Suppressor macrophage treated with lipopolysaccharide for 4 hours (primary cell): ENCODE measurements at places on chromosomes 2 and 18.

DNA sequence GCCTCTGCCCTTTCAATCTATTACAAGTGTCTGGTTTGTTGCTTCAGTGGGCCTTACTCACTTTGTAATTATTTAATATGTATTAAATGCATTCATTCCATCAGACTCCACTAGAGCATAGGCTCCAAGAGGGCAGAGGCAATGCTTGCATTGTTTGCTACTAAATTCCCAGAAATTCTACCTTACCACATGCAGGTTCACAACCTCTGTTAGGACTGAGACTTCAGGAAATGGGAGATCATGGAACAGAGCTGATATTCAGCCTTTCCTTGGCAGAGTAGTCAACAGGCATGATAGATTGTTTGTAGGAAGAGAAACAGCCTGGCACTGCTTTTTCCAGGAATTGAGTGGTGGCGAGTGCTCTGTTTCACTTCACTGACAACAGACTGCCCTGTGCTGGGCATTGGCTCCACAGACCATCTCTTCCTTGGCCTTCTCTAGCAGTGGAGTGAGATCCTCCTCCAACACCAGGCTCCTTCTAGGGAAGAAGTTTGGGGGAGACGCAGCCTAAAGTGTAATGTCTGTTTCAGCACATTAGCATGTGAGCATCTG lies 6.2 kb upstream of the MATN3 start:
- DNase-seq, result no peak

DNA sequence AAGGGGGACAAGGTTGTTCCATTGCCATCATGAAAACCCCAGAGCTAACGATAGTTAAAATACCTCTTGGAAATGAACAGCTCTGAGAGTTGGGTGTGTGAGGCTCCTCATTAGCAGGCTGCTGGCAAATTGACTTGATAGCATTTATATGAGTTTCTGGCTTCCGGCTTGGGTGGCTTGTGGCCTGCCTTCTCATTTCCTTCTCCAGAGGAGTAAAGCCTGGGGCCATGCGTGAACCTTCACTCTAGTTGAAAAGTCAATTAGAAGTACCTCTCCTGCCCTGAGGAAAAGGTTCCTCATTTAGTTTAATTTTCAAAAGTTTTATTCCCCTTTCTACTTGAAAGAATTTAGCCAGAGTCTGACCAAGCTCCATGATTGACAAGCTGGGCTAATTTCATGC lies 67.1 kb downstream of the MGAT5 start:
- no peak for DNase-seq

DNA sequence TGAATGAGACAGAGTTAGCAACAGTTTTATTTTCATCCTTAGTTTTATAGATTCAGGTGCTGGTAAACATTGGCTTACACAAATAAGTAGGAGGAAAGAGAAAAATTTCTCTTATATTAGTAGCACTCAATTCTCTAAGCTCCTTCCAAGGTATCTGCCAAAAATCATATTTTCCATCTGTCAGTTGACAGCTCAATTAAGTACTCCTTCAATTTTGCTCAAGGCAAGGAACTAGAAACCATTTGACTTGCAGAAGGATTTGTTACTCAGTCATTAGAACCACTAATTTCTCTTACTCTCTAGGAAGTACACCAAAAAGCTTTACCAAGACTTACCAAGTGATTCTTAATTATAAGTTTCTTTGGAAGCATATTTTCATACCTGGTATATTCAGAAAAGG lies 101.4 kb upstream of the ATP8B1 start:
- DNase-seq, result no peak

- no peak for DNase-seq
Observed at GRCh38 chr18:4203568-4204437, 251.3 kb downstream of the DLGAP1 start.

- DNase-seq, result no peak
Observed at GRCh38 chr2:43343573-43344304, 117.3 kb upstream of the ZFP36L2 start.

DNA sequence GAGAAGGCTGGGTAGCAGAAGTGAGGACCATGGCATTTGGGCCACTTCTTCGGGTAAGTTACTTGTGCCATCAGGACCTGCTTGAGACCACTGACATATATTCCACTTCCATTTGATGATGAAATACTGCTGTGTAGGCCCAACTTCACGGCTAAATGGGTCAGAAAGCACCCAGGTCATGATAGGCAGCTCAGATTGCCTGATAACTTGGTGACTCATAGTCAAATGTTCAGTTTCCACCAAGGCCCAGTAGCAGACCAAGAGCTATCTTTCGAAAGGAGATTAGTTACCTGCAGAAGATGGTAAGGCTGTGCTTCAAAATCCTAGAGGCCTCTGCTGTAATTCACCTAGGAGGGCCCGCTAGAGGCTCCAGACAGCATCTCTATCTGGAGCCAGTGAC lies 31.8 kb upstream of the MEX3C start:
- DNase-seq, result no peak

DNA sequence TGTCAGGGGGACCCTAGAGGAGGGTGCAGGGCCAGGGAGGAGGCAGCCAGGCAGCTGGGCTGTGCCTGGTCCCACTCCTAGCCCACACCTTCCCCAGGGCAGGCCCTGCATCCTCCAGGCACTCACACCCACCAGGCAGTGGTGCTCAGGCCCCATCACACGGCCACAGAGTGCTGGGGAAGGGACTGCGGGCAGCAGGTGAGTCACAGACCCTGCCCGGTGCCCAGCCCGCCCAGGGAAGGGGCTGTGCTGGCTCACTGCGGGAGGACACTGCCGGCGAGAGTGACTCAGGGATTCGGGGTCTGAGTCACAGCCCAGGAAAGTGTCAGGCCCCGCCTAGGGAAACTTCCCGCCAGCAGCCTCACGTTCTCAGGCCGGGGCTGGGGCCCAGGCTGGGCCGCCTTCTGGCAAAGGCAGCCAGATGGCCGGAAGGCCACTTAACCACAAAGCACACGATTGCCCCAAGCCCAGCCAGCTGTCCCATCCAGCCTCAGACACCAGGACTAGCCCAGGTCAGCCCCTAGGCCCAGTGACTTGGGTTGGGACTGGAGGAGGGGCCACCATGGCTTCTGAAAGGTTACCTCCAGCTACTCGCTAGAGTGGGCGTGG lies 42.2 kb downstream of the BIN1 start:
- peak; percentile 98 for DNase-seq

DNA sequence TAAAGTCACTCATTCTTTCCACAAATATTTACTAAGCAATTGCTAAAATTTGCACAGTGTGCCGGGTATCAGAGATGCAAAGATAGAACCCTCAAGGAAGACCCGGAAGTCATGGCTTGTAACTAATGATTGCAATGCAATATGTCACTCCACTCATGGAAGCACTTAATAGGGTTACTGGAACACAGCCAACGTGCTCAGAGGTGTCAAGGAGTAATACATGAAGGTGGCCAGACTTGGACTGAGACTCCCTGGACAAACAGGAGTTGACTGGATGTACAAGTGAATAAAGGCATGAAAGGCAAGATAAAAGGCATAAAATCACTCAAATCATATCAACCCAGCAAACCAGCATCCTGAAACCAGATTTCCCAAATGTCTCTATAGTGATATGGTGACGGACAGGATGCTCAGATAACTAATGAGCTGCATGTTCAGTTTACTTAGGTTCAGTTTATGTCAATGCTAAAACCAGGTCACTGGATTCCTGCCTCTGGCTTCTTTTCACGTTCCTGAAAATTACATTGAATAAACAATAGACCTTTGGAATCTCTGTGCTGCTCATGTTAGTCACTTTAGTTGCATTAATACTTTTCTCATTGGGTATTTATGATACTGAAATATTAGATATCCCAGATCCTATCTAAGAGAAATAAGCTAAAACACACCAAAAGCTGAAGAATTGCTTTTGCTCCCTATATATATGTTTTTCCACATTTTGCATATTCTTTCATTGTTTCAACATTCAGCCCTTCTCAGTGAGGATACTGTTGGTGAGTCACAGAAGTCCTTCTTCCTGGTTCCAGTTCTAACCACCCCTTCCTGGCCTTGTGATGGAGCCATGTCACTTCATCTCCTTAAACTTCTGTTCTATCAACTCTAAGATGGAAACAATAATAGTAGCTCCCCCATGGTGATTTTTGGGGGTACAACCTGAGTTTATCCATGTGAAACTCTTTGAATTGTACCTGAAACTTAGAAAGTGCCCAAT lies 688.9 kb upstream of the ID2 start:
- DNase-seq, result peak; percentile 55

GRCh38 chr2:206020171-206020570 lies 65.8 kb downstream of the INO80D start:
- DNase-seq, result no peak

GRCh38 chr2:174593041-174593440 lies 4.6 kb downstream of the WIPF1 start:
- DNase-seq, result no peak

- peak; percentile 76 for DNase-seq
Observed at GRCh38 chr2:19362755-19363473, 4.5 kb upstream of the OSR1 start.

DNA sequence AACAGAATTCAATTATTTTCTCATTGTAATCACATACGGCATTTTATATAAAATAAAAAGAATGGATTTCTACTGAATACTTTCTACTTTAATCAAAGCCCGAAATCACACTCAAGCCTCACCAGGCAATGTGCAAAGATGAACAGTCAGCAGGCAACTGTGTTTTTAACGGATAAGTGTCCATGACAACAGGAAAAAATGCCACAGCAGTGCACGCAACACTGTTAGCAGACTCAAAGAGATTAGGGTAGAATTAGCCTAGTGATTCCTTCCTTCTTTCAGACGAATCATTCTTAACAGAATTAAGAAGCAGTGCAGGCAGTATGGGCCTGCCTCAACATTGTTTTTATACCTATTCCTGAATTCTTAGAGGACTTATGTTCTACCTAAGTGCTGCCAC lies 135.6 kb downstream of the CDH2 start:
- DNase-seq, result no peak

- no peak for DNase-seq
Observed at GRCh38 chr2:107359021-107359420, 467.7 kb upstream of the RGPD4 start.

- DNase-seq, result no peak
Observed at GRCh38 chr2:172357442-172357841, 69.9 kb upstream of the ITGA6 start.

- no peak for DNase-seq
Observed at GRCh38 chr18:75915941-75916623, 488.6 kb upstream of the SMIM21 start.

- DNase-seq, result no peak
Observed at GRCh38 chr18:43572163-43572562, 294.9 kb upstream of the SYT4 start.

- no peak for DNase-seq
Observed at GRCh38 chr2:3476321-3476984, 42.9 kb downstream of the ADI1 start.

GRCh38 chr2:181944164-181944913 lies 41.3 kb upstream of the PPP1R1C start:
- DNase-seq, result no peak

- DNase-seq, result no peak
Observed at GRCh38 chr2:112150851-112151250, 12.7 kb downstream of the FBLN7 start.

DNA sequence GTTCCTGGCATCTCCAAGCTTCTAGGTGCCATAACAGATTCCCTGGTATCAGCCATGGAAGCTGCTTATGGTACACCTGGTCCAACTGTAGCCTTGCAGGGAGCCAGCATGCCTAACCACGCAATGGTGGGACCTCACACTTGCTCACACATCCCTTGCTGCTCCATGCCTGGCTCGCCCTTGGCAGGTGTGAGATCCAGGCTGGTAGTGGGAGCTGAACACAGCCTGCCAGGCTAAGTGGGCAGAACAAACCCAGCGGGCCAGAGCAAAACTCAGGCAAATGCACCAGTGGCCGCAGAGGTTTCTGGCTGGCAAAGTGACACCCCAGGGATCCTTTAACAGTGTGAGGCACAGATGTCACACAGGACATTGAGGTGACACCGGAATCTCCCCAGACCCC lies 185.8 kb downstream of the NDUFA10 start:
- DNase-seq, result no peak

GRCh38 chr18:46246101-46246500 lies 141.9 kb downstream of the HAUS1 start:
- no peak for DNase-seq

GRCh38 chr18:57051657-57052044 lies 95.2 kb upstream of the BOD1L2 start:
- no peak for DNase-seq

DNA sequence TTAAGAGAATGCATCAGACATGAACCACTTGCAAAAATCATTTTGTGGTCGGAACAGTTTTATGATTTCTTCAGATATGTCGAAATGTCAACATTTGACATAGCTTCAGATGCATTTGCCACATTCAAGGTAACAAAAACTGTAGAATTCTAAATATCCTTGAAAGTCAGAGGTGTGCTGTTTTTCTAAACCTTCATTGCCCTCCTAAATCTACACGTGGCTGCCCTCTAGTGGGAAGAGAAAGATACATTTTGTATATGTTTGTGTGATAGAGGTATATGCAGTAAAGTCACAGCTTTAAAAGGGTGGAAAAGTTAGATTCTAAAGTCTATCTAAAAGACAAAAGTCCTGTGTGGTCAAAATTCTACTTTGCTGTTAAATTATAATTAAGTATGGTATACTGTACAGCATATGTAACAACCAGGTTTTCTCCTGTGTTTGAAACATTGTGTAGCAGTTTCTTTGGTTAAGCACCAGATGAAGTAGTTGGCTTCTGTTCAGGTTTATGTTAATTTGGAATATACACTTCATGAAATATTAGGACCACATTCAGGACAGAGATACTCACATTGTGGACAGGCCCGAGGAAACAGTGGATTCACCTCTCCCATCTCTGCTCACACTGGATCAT lies 65.9 kb upstream of the ITM2C start:
- peak; percentile 70 for DNase-seq

DNA sequence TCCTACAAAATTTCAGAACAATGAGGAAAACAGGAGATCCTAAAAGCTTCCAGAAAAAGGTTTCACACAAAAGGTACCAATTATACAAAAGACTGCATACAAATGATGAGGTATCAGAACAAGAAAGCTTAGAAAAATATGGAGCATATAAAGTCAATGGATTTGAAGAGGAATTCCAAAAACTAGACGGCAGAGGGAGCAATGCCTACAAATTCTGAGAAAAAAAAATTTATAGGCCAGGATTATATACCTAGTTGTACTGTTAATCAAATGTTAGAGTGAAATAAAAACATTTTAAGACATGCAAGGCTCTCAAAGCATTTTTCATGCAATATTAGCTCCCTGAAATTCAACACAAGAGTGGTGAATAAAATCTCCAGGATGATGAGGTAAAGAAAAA lies 106.2 kb downstream of the ZRANB3 start:
- no peak for DNase-seq

DNA sequence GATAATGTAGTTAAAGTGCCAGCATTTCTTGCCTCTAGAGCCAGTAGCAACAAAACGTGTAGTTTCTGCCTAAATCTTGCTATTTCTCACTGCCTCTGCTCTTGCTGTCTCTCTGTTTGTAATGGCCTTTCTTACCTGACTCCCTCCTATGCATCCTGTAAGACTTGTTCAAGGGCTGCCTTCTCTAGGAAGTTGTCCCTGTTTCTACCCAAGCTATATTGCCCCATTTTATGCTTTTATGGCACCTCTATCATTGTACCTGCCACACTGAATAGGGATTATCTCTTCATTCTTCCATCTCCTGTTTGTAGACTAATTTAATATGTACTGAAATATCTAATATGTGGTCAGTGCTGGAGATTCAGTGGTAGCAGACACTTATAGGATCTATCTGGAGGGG lies 49.2 kb downstream of the PLCL1 start:
- no peak for DNase-seq
